ENCODE measurements at places on chromosomes 6 and 20. TPM values are rescaled to one million over a fixed set of nuclear protein-coding genes. Genes with fewer than 3 reads are reported as not detected.

NMBR gene
- total RNA-seq = not detected

BPIFB1 gene
- total RNA-seq = 2.1 TPM

RAET1E gene
- total RNA-seq = 0.77 TPM

LY6G6F gene
- not detected for total RNA-seq

PGC gene
- total RNA-seq = 18.4 TPM

DNAH8 gene
- 3.6 TPM for total RNA-seq

HNF4A gene
- total RNA-seq = not detected

ISM1 gene
- total RNA-seq = 2.2 TPM

RNF144B gene
- total RNA-seq = 50.8 TPM

PERP gene
- total RNA-seq = 64.4 TPM

IL17F gene
- total RNA-seq = not detected

CAGE1 gene
- 0.09 TPM for total RNA-seq

HIVEP2 gene
- 15.8 TPM for total RNA-seq

FUT9 gene
- 1.2 TPM for total RNA-seq

CPNE5 gene
- total RNA-seq = 3.9 TPM

RHAG gene
- total RNA-seq = not detected

ZBTB12 gene
- total RNA-seq = 3.8 TPM

HLA-DRB5 gene
- total RNA-seq = not detected

SPAG4 gene
- total RNA-seq = 0.91 TPM

PRRT1 gene
- total RNA-seq = 0.64 TPM

FAM184A gene
- total RNA-seq = 3.6 TPM

PNPLA1 gene
- total RNA-seq = not detected

JAG1 gene
- total RNA-seq = 46.5 TPM

MUCL3 gene
- not detected for total RNA-seq

HLA-DOB gene
- 0.41 TPM for total RNA-seq

PRKN gene
- 10.7 TPM for total RNA-seq

MYLK4 gene
- total RNA-seq = 0.46 TPM

GATA5 gene
- total RNA-seq = 53.7 TPM

NCOA5 gene
- 50.6 TPM for total RNA-seq

TP53INP2 gene
- total RNA-seq = 39.4 TPM

PCSK2 gene
- total RNA-seq = 0.18 TPM

KCNK15 gene
- 16.1 TPM for total RNA-seq

NKX2-2 gene
- not detected for total RNA-seq

BTN2A1 gene
- 24.1 TPM for total RNA-seq

DCDC2 gene
- total RNA-seq = 0.34 TPM

All from prostate gland (tissue), 2 donors.